Activated naive CD4-positive, alpha-beta T cell treated with anti-CD3 and anti-CD28 coated beads, Interleukin-2, amount 50 U/mL, for 16 hours (primary cell): ENCODE measurements at places on chromosomes 4 and X.

DNA sequence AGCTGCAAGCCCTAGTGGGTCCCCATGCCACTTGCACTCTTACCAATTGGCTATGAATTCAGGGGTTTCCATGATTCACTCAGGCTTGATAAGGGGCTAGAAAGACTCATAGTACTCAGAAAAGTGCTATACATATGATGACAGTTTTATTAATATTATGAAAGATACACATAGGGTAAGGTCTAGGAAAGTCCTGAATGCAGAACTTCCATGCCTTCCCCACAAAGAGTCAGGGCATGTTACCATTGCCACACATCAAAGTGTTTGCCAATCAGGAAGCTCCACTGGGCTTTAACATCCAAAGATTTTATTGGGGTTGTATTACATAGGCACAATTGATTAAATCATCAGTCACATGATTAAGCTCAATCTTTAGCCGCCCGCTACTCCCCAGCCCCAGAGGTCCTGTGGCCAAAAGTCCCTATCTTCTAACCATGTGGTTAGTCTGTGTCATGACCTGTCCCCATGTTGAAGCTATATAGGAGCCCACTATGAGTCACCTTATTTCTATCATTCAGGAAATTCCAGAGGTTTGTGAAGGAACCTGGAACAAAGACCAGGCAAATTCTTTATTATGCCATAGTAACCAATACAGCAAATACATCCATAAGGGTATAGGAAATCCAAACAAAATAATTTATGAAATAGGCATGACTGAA, 635.6 kb downstream of the STPG2 start:
- DNase-seq, result no peak

DNA sequence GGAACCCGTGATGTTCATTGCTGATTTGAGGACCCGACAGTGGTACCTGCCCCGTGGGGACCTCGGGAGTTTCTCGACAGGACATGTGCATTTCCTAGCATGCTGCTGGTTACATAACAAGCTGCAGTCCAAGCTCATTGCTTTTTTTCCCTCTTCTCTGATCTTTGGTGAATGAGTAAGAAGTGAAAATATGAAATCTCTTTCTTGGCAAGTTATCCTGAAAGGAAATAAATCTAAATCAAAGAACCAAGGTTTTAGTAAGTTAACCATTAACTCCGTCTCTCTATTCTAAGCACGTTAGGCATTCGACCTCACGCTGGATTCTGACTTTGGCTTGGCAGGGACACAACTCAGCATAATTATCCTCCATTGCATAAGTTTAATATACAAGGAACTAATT, 86.6 kb downstream of the STK32B start:
- no peak for DNase-seq

GRCh38 chrX:141791856-141792255, 46.3 kb upstream of the MAGEC3 start:
- no peak for DNase-seq

DNA sequence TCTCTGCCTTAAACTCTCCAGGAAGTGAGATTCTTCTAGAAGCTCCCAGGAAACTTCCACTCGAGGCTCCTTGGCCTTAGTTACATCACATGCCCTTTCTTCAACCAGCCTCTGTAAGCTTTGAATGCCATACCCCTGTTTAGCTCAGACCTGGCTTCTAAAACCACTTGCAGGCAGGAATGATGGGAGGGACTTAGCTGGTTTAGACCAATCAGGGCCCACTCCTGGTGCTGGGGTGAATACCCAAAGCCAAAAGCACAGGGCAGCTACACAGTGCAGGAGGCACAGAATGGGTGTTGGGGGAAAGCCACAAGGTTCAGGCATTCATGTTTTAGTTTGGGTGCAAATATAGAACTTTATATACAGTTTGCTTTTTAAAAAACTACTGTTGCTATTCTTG, 296.2 kb downstream of the FRMPD4 start:
- DNase-seq, result no peak

DNA sequence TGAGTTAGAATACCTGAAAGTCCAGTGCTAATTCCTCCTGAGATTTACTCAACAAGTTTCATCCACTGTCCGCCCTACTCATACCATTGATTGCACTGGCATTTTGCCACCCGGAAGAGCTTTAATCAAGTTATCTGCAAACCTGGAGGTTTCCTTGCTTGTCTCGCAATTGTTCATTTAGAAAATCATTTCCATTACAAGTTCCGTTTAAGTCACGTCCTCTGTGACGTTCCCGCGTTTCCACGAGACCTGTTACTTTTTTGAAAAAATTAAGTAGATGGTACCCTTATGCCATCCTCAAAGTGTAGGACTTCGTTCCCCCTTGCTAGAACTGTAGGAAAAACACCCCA, 761 bp upstream of the FRYL start:
- DNase-seq, result peak; percentile 38

DNA sequence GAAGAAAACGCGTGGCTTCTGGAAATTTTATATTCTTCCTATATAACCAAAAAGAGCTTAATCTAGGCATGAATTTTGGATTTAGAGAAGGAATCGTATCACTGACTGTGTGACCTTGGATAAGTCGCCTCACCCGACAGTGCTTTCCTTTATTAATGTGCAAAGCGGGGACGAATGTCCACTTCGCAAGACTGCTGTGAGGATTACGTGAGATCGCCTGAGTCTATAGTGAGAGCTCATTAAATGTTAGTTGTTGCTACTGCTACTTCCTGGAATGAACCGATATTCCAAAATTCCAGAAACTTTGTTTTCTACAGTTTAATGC, 448 bp upstream of the TBC1D8B start:
- no peak for DNase-seq

DNA sequence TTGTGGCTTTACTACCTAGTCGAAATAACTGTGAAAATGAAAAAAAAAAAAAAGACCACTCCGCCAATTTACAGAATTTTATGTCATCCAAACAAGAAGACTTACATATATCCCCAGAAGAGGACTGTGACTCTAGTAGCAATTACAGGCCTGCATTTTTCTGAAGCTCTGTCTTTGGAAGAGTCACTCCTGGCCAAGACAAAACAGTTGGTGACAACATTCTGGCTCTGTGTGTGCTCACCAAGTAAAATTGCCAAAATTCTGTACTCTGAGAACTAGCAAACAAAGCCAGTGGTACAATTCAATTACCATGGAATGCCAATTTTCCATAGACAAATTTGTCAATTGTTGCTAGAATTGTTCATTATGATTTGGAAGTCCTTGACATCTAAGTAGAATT, 311.1 kb downstream of the PDGFC start:
- no peak for DNase-seq

DNA sequence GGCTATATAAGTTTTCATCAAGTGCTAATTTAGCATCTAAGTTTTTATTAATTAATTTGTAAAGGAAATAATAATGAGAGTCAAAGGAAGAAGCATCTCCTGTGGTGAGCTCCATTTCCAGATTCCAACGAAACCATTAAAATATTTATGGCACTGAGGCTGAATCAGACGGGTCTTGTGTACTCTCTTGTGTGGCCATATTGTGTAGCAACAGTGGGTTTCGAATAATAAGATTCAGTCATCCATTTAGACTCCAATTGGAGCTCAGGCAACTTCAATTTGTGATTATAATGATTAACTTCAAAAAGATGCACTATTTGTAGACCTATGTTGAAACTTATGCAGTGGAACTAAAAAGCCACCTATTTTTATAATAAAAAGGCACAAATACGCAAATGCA, 82.4 kb downstream of the SNCA start:
- no peak for DNase-seq

DNA sequence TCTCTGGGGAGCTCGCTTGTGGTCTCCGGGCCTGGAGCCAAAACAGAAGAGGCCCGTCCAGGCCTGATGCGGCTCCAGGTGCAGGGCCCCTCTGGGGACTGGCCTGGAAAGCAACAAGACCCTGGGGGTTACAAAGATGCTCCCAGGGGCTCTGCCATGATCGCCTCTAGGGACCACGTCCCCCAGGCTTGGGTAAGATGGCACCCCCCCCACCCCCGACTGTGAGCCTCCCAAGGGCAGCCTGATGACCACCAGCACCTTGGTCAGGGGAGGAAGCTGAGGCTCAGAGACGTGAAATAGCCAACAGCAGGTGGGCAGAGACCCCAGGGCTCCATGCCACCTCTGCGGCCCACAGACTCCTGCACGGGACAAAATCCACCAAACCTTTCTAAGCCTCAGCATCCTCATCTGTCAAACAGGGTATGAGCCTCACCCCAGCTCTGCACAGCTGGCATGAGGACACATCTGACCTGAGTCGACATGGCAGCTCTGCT, 25.4 kb downstream of the C4orf50 start:
- DNase-seq, result no peak

- DNase-seq, result no peak
Measured at GRCh38 chrX:115023139-115023538, 5.7 kb upstream of the IL13RA2 start.
